ENCODE measurements at places on chromosomes 3 and 15.

DNA sequence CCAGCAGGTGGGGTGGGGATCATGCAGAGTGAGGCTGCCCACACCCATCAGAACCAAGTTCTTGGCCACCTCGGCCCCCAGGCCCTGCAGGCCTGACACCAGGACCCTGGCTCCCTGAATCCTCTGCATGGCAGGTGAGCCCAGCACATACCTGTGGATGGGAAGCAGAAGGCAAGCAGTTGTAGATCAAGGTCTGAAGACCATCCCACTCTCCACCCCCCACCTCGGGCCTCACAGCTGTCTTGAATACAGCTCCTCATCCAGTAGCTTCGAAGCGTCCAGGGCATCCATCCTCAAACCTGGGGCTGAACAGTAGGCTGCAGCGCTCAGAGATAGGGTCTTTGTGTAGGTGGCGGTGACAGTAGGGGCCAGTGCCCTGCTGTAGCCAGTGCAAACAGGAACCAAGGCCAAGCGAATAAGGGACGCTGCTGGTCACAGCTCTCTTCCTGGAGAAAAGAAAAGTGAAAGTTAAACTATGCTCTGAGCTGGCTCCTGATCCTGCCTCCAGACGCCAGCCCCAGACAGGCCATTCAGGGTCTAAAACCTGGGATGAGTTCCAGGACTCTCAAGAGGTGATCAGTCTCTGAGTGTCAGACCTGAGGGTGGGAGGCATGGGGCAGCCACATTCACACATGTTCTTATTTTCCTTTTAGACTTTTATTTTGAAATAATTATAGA, at the start of gene UBA7:
UBA7 (minus strand) TSS at position 457 of the 678 bp plus-strand sequence; CDS start at position 291, 166 bp downstream.
- no peak for DNase-seq

DNA sequence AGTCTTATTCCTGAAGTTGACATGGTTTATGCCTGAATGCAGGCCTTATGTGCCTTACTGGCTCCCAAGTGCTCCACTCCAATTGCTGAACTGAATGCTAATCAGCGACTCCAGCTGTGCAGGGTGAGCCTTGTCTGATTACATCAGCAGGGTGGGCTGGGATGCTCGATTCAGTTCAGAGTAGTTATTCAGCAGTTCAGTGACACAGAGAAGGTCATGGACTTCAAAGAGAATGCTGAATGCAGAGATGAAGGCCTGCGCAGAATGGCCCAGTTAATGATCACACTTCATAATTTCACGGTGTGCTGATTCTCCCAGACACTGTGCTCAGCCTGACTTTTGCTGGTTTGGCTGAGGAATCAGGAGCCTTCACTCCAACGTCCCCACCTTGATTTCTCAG, 63.6 kb downstream of the CLDN1 start:
- no peak for DNase-seq

DNA sequence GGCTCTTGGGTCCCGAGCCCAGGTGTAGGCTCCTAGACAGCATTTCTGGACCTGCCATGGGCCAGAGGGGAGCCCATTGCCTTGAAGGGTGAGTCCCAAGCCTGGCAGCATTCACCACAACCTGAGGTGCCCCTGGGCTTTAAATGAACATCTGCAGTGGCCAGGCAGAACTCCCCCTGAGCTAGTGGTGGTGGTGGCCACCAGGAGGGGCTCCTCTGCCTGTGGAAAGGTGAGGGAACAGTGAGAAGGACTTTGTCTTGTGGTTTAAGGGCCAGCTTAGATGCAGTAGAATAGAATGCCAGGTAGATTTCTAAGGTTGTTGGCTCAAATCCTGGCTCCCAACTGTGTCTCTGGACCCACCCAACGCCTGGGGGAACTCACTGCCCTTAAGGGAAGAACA, 55.6 kb downstream of the CASR start:
- DNase-seq: no peak

DNA sequence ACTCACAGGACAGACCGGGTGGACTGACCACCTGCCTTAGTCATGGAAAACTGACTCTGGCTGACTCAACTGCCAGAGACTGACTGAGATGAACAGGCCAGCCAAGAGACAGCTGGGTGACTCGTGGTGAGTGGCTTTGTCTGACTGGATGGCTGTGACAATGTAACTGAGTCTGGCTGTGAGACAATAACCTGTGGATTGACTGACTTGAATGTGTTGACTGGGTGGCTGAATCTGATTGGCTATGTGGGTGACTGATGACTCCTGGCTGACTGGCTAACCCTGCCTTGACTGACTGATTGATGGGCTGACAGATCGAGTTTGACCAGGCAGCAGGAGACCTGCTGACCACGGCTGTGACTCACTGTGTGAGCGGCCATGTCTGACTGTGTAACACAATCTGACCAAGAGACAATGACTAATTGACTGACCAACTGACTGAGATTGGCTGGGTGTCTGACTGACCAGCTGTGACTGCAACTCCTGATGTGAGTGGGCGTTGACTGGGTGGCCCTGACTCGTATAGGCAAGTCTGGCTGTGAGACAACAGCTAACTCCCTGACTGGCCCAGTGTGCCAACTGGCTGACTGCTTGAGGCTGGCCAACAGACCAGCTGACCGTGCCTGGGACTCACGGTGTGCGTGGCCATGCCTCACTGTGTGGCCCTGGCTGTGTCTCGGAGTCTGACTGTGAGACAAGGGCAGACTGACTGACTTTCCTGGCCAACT, 509.1 kb downstream of the SHQ1 start:
- peak; percentile 45 for DNase-seq

- peak; percentile 80 for DNase-seq
These were observed 27.4 kb upstream of the HDAC11 start for GRCh38 chr3:13452490-13453335.

DNA sequence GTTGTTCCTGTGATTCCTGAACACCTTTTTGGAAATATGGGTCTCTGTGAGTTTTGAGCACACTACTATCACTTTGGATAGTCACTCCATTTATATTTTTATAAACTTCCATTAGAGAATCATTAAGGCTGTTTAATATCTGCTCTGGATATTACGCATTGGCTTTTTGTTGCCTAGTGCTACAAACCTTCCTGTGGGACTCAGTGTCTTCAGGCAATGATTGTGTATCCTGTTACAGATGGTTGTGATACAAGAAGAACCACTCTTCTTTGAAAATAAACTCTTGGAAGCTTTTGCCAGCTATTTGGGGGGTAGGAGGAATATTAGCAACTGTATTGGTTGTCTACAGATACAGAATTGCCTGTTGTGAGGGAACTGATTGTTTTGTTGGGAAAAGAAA, 15.6 kb downstream of the GCSAM start:
- DNase-seq: no peak

- DNase-seq: no peak
These were observed 23.1 kb downstream of the SLC24A5 start for GRCh38 chr15:48143856-48144255.

DNA sequence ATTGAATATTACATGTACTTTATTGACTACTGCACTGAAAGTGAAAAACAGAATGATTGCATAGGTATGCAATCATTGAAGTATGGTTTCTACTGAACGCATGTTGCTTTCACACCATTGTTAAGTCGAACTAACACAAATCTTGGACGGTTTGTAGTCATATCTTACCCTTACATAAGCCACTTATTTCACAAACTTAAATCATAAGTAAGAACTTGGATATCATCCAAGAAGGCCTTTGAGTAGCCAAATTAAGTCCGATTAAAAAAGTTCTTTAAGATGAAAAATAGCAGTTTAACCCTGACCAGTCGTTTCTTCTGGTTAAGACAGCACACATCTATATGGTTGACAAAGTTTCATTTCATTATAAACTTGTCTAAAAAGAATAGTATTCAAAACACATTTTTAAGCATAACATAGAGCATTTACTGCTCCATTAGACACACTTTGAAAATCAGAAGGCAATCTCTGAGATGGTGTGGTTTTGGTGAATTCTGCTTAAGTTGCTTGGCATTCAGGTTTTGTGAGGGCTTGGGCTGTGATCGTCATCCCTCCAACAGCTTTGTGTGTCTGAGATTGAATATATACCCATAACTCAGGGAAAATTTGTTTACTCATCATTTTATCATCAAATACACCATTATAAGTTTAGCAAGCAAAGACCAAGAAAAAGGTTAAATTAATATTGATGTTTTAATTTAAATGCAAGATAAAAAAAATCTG, 92.2 kb downstream of the NFKBIZ start:
- no peak for DNase-seq

DNA sequence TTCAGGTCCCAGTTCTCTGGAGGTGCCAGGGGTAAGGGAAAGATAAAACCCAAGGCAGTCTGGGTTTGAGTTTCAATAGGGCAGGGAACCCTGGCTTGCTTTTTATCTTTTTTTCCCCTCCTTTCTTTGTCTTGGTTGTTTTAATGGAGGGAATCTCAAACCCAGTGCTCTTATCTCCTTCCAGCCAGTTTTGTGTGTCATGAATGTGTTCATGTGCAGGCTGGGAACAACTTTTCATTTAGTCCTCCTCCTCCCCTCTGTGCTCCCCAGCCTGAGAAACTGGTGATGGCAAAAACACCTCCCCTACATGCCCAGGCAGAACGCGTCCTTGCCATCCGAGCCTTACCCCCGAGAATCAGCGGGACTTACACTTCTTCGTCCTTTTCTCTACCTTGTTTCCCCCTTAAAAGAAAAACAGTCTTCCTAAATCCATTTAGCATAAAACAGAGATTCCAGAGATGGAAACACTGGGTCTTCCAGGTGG, 10.9 kb downstream of the SEMA3G start:
- DNase-seq: no peak

- no peak for DNase-seq
These were observed 9.5 kb downstream of the CPNE9 start for GRCh38 chr3:9713142-9713541.

Measured in putamen (tissue), 1 donor.